ENCODE measurements at places on chromosomes 1 and 21.

GRCh38 chr1:927748-928147 is 4.0 kb downstream of the SAMD11 start:
- DNase-seq: no peak

DNA sequence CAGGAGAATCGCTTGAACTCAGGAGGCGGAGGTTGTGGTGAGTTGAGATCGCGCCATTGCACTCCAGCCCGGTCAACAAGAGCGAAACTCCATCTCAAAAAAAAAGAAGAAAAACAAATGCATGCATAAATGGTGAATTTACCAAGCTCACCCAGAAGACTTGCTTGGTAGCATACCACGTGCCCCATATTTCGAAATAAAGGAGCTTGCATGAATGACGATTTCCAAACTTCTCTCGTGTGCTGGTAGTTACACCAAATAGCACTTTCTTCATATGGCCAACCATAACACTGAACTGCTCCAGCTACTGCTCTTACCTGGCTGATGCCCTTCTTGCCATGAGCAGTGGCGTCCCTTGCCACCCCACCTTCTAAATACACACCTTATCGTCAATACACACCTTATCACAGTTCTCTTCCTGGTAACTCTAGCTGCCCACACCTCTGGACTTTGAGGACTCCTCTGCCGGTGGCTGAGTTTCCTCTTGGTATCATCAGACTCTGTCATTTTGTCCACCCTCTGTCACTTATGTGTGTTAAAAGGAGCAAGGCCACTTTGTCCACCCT is 2.8 kb downstream of the DOP1B start:
- DNase-seq: no peak

GRCh38 chr1:8520483-8520966 is 202.6 kb downstream of the SLC45A1 start:
- no peak for DNase-seq

DNA sequence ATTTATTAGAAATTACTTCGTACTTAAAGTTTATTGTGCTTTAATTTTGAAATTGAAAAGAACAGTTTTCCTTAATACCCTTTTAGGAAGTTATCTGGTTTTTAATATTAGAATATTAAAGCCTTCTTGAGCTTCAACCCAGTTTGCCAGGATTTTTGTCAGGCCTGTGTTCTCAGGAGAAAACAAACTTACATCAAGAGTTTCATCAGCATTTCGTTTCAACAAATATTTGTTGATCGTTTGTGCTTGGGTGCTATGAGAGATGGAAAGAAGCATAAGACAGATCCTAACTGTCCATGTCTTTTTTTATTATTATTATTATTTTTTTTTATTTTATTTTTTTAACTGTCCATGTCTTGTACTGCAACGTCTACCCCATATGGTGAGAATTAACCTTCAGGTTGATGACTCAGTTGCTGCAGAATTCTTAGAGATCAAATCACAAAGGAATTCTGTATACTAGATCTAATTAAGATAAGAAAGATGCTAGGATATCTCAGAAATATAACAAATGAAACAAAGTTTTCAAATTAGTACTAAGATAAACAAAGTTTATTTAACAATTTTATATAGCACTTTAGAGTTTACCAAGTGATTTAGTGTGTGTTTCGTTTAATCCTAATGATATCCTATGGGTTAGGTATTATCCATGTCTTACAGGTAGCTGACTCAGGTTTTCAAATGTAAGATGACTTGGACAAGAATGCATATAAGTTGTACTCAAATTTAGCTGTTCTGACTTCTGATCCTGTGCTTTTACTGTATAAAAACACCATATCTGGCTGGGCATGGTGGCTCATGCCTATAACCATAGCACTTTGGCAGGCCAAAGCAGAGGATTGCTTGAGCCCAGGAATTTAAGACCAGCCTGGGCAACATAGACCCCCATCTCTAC is 14.3 kb downstream of the FBXO28 start:
- DNase-seq: no peak

GRCh38 chr1:221998186-221998612 is 256.3 kb upstream of the DUSP10 start:
- DNase-seq: no peak

- DNase-seq: no peak
Observed at GRCh38 chr1:168373869-168374268, 93.2 kb downstream of the TBX19 start.

DNA sequence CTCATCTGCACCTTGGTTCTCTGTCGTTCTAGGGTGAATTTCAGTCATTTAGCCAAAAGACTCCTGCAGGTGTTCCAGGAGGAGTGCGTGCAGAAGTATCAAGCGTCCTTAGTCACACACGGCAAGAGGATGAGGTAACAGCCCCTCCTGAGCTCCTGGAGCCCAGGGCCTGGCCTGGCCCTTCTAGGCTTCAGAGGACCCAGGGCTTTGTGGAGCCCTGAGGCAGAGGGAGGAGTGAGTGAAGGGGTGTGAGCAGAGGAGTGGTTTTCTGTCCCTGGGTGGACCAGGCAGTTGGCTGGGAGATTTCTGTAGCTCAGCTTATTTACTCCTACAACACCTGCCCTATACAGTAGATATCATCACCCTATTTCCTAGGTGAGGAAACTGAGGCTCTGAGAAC is 15.7 kb upstream of the RASSF5 start:
- no peak for DNase-seq

- no peak for DNase-seq
Observed at GRCh38 chr1:52139817-52140540, 1.9 kb upstream of the ZFYVE9 start.

- no peak for DNase-seq
Observed at GRCh38 chr1:208051651-208052050, 140.7 kb upstream of the CD34 start.

DNA sequence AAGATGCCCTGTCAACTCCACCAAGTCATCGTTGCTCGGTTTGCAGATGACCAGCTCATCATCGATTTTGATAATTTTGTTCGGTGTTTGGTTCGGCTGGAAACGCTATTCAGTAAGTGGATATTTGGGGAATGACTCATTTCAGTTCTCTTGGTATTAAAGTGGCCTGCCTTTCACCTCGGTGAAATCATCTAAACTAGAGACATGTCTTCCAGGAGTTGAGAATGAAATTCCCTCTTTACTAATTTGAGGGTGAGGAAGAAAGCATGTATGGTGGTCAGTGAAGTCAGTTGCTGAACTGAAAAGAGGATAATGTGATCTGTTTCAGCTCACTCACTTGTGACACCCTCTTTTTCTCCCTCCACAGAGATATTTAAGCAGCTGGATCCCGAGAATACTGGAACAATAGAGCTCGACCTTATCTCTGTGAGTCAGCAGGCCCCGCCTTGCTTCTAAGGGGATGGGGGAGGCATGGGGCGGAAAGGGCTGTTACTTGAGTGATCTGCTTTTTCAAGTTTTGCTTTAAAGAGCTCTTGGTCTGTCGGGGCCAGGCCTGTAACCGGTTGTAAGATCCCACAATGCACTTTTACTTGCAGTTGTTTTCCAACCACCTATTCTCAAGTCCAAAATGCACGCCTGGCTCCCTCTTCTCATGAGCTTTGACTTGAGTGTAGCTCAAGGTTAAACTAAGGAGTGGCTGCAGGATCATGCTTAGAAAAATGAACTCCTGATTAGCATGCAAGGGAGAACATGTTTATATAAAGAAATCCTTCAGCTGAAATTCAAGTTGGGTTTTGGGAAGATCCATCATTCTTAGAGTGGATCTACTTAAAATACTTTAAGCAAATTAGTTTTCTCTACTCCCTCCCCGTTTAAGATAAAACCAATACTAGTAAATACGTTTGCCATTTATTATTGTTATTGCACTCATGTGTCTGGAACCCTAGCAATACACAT is 59.8 kb downstream of the CAPN2 start:
- no peak for DNase-seq

DNA sequence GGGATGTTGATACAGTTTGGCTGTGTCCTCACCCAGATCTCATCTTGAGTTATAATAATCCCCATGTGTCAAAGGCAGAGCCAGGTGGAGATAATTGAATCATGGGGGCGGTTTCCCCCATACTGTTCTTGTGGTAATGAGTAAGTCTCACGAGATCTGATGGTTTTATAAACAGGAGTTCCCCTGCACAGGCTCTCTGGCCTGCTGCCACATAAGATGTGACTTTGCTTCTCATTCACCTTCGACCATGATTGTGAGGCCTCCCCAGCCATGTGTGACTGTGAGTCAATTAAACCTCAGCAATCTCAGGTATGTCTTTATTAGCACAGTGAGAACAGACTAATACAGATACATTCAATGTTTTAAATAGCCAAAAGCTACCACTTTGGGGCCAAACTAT is 41.1 kb downstream of the SLC35F3 start:
- no peak for DNase-seq

DNA sequence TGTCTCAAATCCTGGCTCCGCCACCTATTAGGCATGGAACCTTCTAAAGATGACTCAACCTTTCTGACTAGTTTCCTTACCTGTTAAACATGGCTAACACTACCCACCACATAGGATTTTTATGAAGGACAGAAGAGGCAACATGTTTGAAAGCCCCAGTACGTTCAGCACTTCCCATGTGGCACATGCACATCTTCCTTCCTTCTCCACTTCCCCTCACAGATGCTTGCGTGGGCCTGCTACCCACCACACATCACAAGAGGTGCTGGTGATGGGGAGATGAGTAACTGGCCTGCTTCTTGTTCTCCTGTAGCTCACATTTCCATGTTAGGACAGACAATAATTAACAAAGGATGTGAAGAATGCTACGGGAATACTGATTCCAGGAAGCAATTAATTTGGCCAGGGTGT is 7.1 kb downstream of the ZBTB21 start:
- no peak for DNase-seq

- no peak for DNase-seq
Observed at GRCh38 chr1:237851210-237851845, 39.4 kb downstream of the ZP4 start.

DNA sequence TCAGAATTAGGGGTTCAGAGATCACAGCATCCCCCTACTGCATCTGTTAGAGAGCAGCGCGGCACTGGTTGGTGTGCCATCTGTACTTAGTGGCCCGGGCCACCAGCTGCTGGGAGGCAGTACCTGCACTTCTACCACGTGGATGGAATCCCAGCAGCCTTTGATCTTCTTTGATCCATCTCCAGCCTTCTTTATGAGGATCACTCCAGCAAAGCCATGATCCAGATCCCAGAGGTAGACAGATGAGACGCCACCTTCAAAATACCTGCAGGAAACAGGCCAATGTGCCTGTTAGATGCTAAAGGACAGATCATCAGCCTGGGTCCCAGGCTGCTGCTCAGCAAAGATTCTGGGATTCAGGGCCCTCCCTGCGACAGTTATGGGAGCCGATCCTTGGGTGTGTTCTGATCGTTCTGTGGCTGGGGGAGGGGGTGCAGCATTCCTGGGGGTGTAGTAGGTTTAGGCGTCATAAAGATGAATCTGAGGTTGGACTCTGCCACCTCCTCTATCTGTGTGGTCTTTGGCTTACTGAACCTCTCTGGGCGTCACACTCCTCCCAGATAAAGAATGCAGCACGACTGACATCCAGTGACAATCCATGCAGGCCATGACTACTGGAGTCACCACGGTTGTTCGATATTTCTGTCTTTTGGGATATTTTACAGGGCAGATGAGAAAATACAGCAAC is 45.3 kb downstream of the SLC66A1 start:
- DNase-seq: no peak

DNA sequence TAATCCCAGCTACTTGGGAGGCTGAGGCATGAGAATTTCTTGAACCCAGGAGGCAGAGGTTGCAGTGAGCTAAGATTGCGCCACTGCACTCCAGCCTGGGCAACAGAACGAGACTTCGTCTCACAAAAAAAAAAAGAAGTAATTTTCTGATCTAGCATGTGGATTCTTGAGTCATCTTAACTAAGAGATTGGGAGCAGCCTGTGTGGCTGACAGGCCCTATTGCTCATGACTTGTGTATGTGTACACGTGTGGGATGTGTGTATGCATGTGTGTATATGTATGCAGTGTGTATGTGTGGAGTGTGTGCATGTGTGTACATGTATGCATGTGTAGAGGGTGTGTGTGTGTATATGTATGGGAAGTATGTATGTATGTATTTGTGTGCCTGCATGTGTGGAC is 29.5 kb downstream of the DOP1B start:
- no peak for DNase-seq

DNA sequence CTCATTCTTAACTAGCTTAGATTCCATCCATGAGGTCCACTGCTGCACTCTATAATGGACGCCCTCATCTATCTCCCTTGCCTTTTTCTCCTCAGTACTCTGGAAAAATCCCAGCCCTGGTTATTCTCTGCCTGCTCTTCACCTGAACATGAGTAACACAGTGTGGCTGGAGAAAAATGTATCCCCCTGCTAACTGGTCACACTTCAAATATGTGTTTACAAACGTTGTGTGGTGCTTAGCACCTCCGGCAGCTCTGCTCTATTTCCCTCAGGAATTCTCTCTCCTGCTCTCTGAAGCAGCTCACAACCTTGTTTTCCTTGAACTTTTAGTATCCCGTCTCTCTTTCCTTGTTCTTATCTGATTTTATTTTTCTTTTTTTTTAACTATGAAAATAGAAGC is 4.1 kb downstream of the SCCPDH start:
- no peak for DNase-seq

- no peak for DNase-seq
Observed at GRCh38 chr1:52153010-52153409, 11.1 kb downstream of the ZFYVE9 start.

GRCh38 chr1:47738560-47739182 is 258.5 kb downstream of the TRABD2B start:
- DNase-seq: no peak

DNA sequence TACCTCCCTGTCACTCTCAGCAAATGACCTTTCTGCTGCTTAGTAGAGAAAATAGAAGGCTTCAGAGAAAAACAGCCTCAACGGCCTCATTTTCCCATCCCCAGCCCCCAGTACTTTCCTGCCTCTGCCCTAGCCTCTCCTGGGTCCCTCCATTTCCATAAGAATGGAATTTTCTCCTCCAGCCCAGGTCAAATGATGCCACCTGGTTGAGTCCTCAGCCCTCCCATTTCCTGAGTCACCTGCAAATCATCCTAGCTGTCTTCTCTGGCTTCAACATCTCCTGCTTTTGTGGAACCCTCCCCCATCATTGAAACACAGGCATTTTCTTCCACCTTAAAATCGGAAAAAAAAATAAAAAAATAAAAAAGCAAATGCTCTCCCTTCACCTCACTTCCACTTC is 35.1 kb downstream of the OLIG1 start:
- DNase-seq: no peak

DNA sequence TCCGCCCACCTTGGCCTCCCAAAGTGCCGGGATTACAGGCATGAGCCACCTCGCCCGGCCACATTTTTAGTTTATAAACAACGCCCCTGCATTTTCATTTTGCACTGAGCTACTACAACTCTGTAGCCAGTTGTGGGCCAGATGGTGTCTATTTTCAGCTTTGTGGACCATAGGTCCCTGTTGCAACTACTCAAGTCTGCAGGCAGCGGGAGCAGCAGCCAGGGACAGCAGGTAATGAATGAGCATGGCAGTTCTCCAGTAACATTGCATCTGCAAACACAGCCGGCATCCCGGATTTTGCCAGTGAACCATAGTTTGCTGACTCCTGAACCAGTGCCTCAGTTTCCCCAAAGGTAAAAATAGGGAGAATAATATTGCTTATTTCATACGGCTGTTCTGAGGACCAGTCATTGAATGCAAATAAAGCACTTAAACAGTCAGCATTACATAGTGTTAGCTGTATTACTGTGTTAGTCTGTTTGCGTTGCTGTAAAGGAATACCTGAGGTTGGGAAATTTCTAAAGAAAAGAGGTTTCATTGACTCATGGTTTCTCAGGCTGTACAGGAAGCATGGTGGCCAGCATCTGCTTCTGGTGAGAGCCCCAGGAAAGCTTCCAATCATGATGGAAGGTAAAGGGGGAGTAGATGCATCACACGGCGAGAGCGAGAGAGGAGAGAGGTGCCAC is 65.5 kb upstream of the SLC45A1 start:
- DNase-seq: no peak

Measured in stimulated activated naive CD4-positive, alpha-beta T cell (primary cell).